Stromal cell of bone marrow (primary cell): ENCODE measurements at places on chromosomes 2 and 18.

DNA sequence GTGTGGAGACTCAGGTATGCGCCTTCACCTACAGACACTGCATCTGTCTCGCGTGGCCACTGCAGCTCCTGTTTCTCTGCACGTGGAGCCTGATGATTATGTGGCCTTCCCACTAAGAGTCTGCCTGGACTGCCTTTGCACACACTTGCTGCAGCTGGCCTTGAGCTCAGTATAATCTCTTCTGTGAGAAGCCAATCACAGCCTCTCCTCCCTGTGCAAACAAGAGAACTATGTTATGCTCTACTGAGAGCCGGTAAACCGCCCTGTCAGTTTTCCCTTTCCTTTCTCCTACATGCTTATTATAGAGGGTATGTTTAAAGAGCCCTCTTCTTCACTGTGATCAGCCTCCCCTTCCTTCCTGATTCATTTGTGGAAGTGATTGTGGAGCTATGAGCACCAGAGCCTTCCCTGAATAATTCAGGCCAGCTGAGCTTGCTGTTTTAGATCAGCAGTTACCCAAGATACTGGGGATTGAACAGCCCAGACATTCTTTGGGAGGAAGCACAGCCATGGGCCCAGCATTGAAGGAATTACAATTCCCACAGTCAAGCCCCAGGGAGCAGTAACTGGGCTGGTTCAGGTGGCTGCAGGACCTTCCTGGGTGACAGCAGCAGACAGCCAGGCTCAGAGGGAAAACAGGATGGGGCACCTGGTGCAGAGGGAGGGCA, 3.7 kb upstream of the TGFA start:
- no peak for DNase-seq

GRCh38 chr18:25457601-25458000, 105.6 kb upstream of the ZNF521 start:
- DNase-seq = no peak

- DNase-seq = no peak
These were observed 131.8 kb downstream of the AFF3 start for GRCh38 chr2:100010606-100011005.

DNA sequence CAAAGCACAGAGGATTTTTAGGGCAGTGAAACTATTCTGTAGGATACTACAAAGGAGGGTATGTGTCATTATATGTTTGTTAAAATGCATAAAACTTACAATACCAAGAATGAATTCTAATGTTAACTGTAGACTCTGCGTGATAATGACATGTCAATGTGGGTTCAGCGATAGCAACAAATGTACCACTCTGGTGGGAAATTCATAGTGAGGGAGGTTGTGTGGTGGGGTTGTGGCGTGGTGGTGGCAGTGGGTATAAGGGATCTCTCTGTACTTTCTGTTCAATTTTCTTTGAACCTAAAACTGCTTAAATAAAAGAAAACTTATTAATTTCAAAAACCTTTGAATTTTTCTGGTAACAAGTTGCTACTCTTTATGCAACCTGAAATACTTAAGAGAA, 99.3 kb upstream of the SLC38A11 start:
- DNase-seq = no peak

- no peak for DNase-seq
These were observed 11.1 kb downstream of the CFAP36 start for GRCh38 chr2:55530539-55531081.

- no peak for DNase-seq
These were observed 300.6 kb downstream of the EIPR1 start for GRCh38 chr2:3076848-3077642.

DNA sequence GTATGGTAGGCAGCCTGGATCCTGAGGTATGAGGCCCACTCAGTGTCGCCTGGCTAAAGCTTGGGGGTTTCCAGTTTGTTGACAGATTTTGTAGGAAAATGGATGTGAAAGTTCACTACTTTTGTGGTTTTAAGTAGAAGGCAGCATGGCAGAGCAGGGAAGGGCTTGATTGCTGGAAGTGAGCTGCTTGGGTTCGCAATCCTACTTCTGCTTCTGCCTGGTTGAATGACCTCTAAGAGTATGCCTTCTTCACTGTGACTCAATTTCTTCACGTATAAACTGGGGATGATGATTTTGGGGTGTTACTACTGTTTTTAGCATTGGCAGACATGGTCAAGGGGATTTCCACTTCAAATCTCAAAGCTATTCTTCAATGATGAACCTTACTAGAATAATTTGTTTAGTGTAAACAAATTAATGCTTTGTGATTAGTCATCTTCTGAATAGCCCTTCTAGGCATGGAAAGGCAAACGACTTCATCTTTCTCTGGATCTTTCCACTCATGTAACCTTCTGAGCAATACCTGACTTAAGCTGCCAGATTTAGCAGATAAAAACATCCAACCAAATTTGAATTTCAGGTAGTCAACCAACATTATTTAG, 13.2 kb downstream of the BMP10 start:
- DNase-seq = no peak

DNA sequence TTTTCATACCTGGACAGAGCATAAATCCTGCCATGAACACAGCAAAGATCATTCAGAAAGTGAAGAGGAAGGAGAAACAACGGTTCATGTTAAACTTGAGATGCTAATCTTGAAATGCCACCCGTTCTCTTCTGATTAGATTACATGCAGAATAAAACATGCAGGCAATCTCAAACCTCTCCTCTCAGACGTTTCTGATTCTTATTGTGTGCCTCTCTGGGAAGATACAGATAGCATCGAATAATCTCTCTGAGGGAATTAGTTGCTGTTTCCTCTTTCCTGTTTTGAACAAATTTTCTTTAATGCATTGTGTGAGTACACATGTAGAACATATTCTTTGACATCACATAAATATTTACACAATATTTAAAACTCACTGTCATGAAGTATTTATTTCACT, 313.4 kb downstream of the PRKCE start:
- no peak for DNase-seq

DNA sequence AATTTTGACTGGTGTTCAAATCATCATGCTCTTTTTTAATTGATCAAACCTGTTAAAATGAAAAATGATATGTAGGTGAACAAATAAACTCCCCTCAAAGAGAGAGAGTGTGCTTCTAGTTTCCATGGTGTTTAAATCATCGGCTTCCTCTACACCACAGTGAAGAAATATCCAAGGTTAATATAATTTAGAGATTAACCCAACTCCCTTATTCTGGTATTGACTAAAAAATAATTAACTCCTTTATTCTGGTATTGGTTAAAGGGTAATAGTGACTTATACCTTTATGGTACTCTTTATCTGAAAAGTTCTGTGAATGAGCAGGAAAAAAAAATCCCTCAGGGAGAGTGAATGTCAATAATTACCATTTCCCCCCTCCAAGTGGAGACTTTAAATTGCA, 93.1 kb downstream of the SPATS2L start:
- DNase-seq = no peak

GRCh38 chr18:9739516-9739915, 31.4 kb downstream of the RAB31 start:
- DNase-seq = no peak

- DNase-seq = no peak
These were observed 23.8 kb downstream of the MFSD6 start for GRCh38 chr2:190431907-190432306.

- DNase-seq = no peak
These were observed 2.9 kb downstream of the C2orf80 start for GRCh38 chr2:208186893-208187292.

- no peak for DNase-seq
These were observed 44.4 kb downstream of the ACVR1 start for GRCh38 chr2:157831573-157832315.

- no peak for DNase-seq
These were observed 42.6 kb upstream of the MAPRE2 start for GRCh38 chr18:34998661-34999060.

- DNase-seq = no peak
These were observed 20.8 kb upstream of the MLPH start for GRCh38 chr2:237466211-237466610.

DNA sequence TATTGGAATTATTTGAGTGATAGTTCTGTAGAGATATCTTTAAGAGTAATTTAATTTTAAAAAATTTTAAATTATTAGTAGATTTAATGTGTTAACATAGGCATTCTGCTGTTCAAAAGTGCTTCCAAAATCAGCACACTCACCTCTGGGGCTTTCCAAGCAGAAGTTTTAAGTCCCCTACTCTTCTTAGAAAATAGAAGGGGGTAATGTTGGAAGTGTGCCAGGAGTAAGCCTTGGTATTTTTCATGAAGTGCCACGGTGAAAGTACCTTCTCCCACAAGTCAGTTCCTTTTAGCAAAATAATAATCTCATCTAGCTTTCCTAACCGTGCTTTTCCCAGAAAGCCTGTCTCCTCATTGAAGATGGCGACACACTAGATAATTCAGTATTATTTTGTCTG, 3.9 kb upstream of the TNFRSF11A start:
- no peak for DNase-seq

DNA sequence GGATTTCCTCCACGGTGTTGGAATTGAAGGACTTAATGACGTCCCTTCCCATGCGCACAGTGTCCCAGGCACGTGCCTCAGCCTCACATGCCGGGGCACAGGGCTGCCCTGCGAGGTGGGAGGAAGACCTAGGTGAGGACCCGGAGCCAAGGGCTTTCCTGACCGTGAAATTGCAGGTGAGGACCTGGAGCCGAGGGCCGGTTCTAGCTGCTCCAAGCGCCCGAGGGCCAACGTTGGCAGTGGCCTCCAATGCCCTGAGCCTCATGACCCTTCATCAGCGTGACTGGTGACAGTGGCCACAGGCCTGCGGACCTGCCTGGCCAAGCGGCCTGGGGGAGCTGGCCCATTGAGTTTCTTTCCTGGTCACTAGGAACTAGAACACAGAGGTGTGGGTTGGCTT, 338.2 kb upstream of the MYT1L start:
- no peak for DNase-seq

DNA sequence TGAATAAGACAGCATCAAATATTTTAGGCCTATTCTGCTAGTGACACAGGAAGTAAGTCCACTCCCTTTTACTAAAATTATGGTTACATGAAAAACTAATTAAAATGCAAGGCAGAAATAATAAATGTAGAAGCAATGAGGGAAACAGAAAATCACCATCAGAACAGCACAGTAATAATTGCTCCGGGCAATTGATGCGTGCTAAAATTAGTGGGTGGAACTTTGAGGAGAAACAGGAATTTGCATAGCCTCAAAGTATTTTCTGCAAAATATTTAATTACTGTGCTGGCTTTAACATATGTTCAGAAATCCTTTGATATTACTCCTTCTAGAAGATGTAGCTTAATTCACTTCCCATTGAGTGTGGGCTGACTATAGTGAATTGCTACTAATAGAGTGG, 654.3 kb upstream of the RAB6C start:
- DNase-seq = no peak

DNA sequence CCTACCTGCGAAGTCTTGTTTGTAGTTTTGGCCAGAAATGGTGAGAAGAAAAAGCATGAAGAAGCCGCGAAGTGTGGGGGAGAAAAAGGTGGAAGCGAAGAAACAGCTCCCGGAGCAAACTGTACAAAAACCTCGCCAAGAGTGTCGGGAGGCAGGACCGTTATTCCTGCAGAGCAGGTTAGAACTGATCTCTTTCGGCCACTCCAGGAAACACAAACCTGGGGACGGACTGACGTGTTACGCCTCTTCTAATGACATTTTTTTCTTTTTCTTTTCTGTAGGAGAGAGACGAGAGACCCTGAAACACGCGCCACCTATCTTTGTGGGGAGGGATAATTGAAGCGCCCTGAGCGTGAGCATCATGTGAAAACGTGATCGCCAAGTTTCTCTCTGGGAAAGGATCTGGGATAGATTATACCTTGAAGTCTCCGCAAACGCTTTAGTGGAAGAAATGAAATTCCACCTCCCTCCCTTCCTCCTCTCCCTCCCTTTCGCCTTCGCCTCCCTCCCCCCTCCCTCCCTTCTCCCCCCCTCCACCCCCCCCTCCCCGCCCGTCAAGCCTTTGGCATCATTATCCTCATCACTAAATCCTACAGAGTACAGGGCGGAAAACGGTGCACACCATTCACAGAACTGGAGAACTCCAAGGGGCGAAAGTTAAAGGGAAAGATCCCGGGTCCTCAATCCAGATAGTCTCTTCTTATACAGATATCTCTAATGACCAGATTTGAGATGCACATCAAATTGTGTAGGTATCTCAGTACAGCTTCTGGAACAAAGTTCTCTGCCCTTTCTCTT, at the start of gene ZEB2:
ZEB2 (minus strand) TSS at position 186 of the 798 bp plus-strand sequence. CDS start 2,769 bp downstream, outside the sequence.
- DNase-seq = peak; percentile 97

DNA sequence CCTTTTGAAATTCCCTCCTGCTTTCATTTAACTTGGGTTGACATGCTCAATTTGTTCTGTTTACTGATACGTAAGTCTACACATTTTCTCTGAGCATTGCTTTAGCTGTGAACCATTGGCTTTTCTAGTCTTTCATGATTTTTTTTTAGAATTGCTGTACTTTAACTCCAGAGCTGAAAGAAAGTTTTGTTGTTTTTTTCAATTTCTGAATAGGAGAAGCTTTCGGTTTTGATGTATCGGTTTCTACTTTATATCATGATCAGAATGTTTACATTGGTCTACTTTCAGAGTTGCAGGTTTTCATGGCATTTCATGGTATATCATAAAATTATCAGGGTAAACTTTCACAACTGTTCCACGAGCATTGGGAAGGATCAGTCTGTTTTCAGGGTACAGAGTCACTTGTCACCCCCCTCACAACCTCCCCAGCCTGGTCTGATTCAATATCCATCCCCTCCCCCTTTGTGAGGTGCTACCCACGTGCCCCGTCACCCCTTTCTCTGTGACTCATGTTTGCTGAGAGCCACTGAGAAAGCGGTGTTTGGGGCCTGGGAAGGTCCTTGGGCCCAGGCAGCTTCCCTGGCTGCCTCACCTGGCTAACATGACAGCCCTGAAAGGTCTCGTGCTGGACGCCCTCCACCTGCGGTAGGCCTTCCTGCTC, 7.0 kb downstream of the ASTL start:
- DNase-seq = no peak

GRCh38 chr2:101149241-101150192, 1.7 kb downstream of the TBC1D8 start:
- DNase-seq = no peak

GRCh38 chr2:167652401-167652800, 595.0 kb downstream of the STK39 start:
- DNase-seq = no peak
